ENCODE measurements at places on chromosomes 4 and X.

- DNase-seq = no peak
Measured at GRCh38 chr4:175961604-175962003, 104.0 kb upstream of the WDR17 start.

GRCh38 chr4:33369446-33369845 is 2649.3 kb downstream of the PCDH7 start:
- DNase-seq = no peak

DNA sequence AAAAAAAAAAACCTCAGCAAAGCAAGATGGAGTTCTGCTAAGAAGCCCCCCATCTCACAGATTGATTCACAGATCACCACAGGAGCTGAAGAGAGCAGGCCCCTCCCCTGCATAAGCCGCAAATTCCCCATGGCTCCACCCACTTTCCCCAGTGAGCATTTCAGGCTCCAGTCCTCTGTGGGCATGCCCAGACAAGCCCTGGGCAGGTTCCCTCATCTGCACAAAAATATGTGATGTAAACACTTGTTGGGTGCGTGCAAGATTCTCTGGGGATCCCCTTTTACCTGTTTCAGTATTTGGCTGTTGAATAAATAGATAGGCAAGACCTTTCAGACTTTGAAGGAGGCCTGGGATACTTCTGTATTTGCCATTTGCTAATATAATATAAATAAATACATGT is 514.3 kb downstream of the PCDH7 start:
- DNase-seq = no peak

DNA sequence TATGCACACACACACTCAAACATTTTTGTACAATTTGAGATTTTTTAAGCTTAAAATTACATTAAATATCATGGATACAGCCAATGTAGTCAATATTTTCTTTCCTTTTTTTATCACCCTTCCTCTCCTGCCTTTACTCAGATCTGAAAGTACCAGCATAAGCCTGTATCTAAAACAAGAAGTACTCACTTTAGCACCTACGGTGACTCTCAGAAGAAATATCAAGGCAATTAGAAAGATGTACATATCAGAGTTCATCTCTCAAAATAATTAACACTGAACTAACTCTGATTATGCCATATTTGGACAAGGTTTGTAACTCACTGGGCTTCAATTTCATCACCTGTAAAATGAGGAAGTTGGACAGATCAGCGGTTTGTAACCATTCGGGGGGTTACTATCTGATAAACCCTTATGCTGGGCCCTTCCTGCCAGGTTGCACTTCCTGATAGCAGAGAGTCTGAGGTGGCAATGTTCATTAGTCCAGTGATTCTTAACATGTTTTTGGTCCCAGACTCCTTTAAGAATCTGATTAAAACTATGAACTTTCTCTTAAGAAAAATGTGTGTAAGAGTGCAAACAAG is 5.7 kb upstream of the GPR174 start:
- peak; percentile 56 for DNase-seq

- DNase-seq = no peak
Measured at GRCh38 chr4:14894392-14895292, 107.6 kb upstream of the CPEB2 start.

- no peak for DNase-seq
Measured at GRCh38 chr4:96887857-96888256, 1048.0 kb downstream of the PDHA2 start.

GRCh38 chr4:143273160-143273917 is 63.3 kb upstream of the GAB1 start:
- no peak for DNase-seq

DNA sequence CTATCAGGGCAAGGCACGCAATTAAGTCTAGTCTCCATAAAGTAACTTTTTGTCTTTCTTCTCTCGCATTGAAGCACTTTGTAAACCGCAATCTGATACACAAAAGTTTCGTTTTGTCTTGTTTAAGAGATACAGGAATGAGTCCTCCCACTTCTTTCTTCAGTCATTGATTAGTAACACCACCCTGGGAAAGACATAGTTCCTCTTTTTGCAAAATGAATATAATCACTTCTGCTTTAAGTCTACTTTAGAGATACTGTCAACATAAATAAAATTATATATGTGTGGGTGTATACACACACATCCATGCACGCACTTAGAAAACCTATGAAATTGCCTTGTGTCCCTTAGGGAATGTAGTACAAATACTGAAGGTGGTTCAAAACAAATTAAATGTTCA is 11.7 kb downstream of the COQ2 start:
- DNase-seq = no peak

- no peak for DNase-seq
Measured at GRCh38 chr4:184705692-184706091, 28.2 kb downstream of the CENPU start.

GRCh38 chr4:7705062-7705461 is 234.6 kb downstream of the AFAP1 start:
- DNase-seq = no peak

- DNase-seq = no peak
Measured at GRCh38 chr4:83276299-83277040, 8.1 kb downstream of the COQ2 start.

GRCh38 chr4:102299354-102300107 is 45.8 kb downstream of the SLC39A8 start:
- DNase-seq = peak; percentile 22

GRCh38 chr4:147833254-147833653 is 101.4 kb downstream of the ARHGAP10 start:
- DNase-seq = no peak

GRCh38 chr4:8525383-8526120 is 54.6 kb upstream of the GPR78 start:
- no peak for DNase-seq

GRCh38 chrX:38699696-38700095 is 101.6 kb upstream of the MID1IP1 start:
- no peak for DNase-seq

- DNase-seq = no peak
Measured at GRCh38 chrX:8755116-8755515, 23.2 kb upstream of the ANOS1 start.

- DNase-seq = no peak
Measured at GRCh38 chrX:38820751-38821150, 19.5 kb downstream of the MID1IP1 start.

DNA sequence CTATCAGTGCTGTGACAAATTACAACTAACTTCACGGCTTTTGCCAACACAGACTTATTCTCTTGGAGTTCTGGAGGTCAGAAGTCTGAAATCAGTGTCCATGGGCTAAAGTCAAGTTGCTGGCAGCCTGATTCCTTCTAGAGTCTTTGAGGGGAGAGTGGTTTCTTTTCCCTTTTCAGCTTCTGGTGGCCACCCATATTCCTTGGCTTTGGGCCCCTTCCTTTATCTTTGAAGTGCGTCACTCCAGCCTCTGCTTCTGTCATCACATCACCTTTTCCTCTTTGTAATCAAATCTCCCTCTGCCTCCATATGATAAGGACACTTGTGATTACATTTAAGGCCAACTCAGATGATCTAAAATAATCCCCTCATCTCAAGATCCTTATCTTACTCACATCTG is 9.0 kb downstream of the FAM114A1 start:
- no peak for DNase-seq

DNA sequence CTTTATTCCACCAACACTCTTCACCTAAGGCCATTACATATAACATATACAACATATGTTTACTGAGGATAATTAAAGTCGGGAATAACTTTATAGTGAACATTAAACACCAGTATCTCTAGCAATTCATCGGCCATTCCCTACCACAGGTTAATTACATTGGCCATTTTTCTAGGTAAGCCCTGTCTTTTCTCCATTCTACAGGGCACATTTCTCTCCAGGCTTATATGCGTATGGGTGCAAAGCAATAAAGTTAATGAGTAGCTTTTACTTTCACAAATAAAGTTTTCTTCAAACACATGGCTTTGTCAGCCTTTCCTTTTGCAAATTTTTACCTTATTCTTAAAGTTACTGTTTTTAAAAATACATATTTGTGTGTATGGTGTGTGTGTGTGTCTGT is 111.9 kb upstream of the IQCM start:
- no peak for DNase-seq

GRCh38 chrX:26387906-26388305 is 171.9 kb downstream of the MAGEB5 start:
- DNase-seq = no peak

DNA sequence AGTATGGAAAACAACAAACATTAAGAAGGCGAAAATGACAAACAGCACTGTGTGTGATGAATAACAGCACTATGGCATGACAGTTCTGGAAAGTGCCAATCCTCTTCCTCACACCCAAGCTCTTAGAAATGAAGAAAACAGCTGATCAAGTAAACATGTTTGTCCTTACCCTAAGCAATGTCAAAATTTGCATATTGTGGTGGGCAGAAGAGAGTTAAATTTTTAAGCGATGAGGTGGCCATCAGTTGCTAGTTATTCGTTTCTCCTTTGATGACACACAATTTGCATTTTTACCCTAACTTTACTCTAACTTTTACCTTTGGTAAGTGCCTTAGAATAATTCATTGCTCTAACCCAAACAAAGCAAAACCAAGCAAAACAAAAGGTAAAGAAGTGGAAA is 8.8 kb downstream of the PROM1 start:
- DNase-seq = no peak

- no peak for DNase-seq
Measured at GRCh38 chr4:86448871-86449270, 89.0 kb upstream of the MAPK10 start.

DNA sequence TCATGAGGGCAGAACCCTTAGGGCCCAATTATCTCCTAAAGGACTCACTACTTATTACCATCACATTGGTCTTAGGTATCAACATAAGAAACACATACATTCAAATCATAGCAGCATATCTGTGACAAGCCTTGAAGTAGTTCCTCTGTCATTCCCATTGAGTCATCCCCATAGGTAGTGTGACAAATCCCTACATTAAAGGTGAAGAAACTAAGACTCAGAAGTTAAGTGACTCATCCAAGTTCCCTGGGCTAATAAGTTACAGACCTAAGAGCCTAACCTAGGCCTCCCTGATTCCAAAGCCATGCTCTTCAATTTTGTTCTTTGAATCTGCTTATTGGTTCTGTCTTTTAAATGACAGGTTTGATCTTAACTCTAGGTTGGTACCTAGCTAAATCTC is 58.2 kb downstream of the CD38 start:
- no peak for DNase-seq

- no peak for DNase-seq
Measured at GRCh38 chr4:38001927-38002326, 41.7 kb downstream of the PTTG2 start.
